ENCODE measurements at places on chromosomes 6 and 20.

- DNase-seq = no peak
These were observed 5.4 kb downstream of the SLC22A23 start for GRCh38 chr6:3451498-3451897.

- DNase-seq = no peak
These were observed 771.4 kb upstream of the MMS22L start for GRCh38 chr6:98054453-98054852.

- no peak for DNase-seq
These were observed 176.0 kb downstream of the MRPL14 start for GRCh38 chr6:43951063-43951755.

DNA sequence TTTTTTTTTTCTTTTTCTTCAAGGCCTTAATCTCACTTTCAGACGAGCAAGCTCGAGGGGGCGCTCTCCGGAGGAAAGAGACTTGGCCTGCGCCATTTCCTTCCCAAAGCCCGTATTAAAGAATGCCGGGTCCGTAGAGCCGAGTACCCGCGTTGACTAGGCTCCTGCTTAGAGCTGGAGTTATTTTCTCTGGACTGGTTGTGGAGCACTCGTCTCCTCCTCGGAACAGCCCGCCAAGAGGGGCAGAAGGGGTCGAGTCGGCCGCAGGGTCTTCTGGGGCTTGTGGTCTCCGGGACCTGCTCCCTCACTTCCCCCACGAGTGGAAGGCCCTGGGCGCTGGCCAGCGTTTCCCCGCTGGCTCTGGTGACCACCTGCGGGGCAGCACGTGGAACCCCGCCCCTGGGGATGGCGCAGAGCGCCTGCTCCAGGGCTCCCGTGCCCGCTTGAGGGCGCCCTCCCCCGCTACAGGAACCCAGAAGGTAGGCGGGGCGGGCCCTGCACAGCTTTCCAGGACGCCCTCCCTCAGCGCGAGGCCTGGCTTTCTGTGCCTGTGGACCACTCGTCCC is 2.7 kb upstream of the MEI4 start:
- DNase-seq = no peak

DNA sequence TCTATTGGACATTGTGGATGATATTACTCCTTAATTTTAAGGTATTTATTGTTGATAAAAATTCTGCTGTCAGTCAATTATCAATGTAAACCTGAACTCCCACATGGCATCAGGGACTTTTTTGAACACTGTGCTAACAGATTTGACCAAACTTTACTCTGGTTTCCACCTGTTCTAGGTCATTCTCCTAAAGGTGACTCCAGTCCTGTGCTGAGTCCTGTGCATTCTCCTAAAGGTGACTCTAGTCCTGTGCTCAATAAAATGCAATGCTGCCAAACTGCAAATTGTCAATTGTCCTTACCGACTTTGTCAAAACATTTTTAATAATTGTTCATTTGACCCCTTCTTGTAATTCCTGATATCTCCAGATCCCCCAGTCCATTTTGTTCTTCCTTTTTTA is 408.4 kb upstream of the EPHA7 start:
- DNase-seq = no peak

DNA sequence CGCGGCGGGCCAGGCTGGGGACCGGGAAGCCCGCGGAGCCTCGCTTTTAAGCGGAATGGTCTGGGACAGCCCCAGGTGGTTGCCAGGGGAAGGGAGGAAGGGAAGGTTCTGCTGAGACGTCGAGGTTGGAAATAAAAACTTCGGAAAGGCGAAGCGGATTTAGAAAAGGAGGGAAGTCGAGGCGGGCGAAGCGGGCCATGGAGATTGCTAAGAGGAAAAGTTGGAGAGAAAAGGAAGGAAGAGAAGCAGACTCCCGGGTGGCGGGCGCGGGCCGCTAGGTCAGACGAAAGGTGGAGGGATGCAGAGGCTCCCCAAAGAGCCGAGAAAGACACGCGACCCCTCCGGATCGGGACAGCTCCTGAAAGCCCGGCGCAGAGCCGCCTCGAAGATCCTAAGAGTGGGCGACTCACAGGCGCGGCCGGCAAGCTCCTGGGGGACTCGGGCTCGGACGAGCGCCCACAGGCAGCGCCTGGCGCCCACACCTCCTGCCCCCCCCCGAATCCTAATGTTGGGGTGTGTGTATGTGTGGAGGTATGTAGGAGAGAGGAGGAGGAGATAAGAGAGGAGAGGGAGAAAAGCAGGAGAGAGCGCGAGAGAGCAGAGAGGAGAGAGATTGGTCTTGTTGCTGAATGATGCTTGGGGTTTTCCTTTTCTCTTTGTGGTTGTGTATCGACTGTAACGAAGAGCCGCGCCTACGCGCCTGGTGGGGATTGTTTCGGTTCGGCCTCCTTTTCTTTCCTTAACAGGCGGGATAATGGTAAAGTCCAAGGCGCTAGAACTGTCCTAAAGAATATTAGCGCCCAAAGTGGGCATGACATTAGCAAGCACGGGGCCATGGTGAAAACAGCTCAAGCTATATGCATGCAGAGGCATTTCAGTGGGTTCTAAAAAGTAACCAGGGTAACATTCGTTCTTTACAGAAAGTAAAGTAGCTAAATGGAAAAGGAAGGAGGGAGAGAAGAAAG is 1.5 kb downstream of the TFAP2B start:
- no peak for DNase-seq

- DNase-seq = no peak
These were observed 346.5 kb upstream of the PLCB4 start for GRCh38 chr20:8722277-8722928.

DNA sequence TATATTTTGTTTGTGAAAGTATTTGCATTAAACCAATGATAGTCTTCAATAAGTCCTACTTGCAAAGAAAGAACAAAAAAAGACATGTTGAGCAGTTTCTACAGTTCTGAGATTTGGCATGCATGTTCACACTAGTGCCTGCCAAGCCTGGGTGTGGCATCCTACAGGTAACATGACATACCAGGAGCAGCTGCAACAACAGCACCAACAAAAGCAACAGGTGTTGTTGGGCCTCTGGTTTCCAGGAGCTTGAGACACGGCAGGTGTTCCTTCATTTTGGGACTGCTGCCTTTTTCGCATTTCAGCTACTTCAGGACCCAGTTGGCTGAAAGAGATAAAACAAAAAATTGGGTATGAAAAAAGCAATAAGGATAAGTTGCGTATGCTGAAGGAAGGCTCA is 41.2 kb upstream of the MTRF1L start:
- no peak for DNase-seq

- no peak for DNase-seq
These were observed 58.4 kb downstream of the SYTL3 start for GRCh38 chr6:158708239-158708638.

- DNase-seq = no peak
These were observed 272.9 kb upstream of the SUPT3H start for GRCh38 chr6:45650524-45651135.

DNA sequence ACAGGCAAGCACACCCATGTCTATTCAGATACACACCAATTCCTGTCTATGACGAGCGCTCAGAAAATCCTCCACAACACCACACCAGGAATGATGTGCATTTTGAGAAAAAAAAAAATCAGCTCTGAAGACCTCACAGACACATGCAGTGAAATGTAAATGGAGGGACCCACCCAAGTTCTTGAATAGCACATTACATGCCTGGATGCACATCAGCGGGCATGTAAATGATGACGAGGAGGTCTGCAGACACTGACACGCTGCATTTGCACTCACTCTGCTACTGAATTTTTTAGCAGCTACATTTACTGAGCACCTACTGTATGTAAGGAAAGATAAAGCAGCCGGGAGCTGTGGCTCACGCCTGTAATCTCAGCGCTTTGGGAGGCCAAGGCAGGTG is 14.7 kb downstream of the NRSN2 start:
- no peak for DNase-seq

DNA sequence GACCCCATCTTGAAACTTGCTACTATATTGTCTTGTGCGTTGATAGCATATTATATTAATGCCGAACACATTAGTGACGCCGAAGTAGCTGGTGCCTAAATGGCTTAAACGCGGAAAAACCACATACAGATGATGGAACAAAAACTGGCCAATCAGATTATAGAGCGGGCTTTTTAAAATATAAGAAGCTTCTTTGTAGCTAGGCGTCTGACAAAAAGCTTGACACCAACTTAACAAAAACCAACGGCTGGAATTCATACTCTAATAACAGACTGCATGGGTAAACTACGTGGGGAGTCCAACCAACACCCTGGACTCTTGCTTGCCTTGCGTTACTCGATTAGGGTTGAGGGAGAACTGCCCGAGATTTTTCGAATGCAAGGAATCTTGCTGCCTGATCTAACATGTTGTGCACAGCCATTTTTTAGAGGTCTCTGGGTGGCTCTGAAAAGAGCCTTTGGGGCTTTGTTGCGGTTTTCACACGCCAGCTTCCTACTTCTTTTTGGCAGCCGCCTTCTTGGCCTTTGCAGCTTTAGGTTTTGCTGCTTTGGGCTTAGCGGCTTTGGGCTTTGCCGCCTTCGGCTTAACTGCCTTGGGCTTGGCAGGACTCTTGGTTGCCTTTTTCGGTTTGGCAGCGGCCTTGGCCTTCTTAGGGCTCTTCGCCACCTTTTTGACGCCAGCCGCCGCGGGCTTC is 45.7 kb downstream of the OR2B2 start:
- no peak for DNase-seq

DNA sequence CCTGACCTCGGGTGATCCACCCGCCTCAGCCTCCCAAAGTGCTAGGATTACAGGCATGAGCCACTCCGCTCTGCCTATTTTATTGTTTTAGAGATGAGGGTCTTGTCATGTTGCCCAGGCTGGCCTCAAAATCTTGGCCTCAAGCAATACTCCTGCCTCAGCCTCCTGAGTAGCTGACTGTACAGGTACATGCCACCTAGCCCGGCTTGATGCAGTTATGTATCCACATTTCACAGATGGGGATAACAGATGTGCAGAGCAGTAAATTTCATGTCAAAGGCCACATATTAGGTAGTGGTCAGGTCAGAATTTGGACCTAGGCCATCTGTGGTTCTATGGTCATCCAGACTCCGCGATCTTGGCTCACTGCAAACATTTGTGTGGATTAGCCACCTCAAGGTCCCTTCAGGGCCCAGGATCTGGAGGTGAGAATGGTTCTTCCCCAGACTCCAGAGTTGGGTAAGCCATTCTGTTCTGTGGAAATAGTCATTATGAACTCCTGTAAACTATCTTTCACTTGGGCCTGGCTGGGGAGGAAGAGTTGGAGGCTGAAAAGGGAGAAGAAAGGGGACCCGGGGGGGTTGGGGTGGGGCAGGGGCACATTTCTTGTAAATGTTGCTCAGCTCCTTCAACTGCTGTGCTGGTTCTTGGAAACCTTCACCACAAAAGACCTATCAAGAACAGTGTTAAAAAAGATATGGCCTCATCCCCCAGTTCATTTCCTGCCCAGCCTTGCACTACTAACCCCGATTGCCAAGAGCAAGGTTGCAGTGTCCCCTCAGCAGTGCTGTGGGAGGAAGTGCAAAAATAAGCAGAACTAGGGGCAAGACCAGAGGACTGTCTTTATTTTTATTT is 13.0 kb downstream of the PIM1 start:
- DNase-seq = no peak

DNA sequence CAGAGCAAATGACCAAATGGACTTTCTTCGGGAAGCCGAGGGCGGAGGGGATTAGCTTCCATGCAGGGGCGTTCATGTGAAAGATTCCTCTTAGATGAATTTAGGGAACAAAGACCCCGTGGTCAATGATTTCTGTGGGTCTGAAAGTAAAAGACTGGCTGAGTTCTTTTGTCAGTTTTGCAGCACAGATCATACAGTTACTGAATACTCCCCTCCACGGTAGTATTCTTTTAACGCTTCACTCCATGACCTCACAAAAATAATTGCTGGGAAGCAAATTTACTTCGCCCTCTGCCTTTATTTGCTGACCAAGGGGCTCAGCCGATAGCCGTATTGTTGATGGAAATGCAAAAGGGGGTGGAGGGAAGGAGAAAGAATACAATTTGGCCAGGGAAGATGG is 86.0 kb upstream of the SALL4 start:
- DNase-seq = no peak

DNA sequence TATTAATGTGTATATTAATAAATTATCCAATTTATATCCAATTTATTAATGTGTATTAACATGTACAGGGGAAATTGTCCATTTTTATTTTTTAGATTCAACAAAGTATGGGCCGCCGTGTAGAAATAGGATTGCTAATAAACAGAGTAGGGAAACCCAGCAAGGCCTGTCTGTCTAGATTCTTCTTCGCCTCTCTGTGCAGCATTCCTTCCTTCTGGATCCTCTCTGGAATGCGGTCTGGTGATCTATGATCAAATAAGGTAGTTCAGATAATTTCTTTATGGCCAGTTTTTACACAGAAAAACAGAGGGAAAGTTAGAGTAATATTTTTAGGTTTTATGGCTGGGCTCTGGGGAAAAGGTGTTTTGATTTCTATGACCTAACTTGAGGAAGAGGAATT is 19.9 kb upstream of the HFE start:
- DNase-seq = no peak

DNA sequence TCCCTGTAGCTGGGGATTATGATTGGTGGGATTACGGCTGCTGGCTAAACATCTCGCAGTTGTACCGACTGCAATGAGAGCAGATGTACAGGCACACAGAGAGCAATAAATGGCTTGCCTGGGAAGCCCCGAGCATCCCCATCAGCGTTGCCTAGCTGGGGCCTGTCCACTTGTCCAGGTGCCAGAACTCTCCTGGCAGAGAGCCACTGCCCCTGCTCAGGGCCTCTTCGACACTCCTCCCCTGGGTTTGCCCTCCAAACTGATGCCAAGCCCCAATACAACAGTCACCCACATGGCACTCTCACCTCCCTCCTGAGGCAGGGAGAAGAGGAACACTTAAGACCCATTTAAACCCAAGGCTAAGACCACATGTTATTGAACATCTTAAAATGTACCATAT is 715.1 kb downstream of the PTPRT start:
- DNase-seq = no peak

All from D721Med (cell line).